ENCODE measurements at places on chromosomes 5 and 9. TPM values are rescaled to one million over a fixed set of nuclear protein-coding genes. Genes with fewer than 3 reads are reported as not detected.

PCDHB11 gene
- 1.8 TPM for total RNA-seq

DNA sequence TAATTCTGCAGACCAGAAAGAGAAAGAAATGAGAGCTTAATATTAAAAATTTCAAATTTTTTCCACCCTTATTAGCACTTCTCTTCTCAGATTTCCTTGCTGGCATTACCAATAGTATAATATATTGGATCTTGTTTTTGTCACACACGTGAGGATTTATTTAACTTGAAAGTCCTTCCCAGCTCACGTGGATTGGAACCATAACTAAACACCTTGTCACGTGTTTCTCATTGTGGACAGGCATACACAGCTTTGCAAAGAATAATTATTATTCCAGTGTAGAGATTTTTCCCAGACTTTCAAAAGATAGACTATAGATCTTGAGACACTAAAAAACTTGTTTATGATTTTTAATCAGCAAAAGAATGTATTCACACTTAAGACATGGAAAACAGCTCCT lies 123.8 kb upstream of the LPAR1 start:
- DNase-seq = no peak

DNA sequence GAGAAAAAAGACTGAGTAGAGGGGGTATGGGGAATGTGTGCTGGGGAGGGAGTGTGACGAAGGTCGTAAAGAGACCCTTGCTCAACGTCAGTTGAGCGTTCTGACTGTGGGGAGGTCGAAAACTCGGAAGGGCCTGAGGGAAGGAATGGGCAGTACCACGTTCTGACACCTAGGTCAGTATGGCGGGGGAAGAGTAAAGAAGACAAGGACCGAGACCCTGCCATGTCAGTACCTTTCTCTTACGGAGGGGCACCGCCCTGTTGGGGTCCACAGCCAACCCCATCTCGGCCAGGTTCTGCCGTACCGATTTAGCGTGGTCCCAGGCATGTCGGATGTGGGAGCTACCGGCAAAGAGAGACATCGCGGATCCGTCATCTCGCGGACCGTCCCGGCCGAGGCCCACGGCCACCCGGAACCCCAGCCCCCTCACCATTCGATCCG lies 375 bp downstream of the NOP16 start:
- DNase-seq = no peak

DNA sequence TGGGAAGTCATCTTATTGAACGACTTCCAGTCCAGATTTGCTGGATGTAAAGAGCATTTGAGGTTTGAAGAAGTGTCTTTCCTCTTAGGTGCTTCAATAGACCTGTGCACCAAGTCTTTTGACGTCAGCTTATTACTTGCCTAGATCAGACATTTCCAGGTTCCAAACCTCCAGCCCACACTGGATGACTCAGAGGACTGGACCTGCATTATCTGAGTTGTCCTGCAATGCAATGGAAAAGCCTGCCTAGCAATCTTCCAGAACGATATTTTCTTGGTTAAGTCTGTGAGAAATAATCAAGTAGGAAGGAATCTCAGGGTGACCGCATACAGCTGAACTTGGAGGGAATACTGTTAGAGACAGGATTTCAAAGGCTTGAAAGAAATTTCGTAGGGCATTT lies 147.2 kb upstream of the MOCS2 start:
- DNase-seq = no peak

DNA sequence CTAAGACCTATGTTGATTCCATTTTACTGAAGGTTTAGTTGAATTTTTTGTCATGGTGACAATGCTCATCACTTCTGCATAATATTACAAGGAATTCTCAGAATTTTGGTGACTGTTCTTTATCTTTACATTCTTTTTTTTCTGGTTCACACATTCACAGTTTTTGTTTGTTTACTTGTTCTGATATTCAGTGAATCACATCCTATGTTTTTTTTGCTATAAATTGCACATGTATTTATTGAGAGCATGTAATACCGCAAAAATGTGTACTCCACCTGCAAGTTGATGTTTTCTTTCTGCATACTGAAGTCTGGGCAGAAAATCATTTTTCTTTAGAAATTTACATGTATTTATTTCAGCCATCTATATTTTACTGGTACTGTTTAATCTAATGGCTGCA lies 261.9 kb upstream of the CDH10 start:
- no peak for DNase-seq

GRCh38 chr5:139171779-139172404 lies 26.3 kb downstream of the SIL1 start:
- no peak for DNase-seq

DNA sequence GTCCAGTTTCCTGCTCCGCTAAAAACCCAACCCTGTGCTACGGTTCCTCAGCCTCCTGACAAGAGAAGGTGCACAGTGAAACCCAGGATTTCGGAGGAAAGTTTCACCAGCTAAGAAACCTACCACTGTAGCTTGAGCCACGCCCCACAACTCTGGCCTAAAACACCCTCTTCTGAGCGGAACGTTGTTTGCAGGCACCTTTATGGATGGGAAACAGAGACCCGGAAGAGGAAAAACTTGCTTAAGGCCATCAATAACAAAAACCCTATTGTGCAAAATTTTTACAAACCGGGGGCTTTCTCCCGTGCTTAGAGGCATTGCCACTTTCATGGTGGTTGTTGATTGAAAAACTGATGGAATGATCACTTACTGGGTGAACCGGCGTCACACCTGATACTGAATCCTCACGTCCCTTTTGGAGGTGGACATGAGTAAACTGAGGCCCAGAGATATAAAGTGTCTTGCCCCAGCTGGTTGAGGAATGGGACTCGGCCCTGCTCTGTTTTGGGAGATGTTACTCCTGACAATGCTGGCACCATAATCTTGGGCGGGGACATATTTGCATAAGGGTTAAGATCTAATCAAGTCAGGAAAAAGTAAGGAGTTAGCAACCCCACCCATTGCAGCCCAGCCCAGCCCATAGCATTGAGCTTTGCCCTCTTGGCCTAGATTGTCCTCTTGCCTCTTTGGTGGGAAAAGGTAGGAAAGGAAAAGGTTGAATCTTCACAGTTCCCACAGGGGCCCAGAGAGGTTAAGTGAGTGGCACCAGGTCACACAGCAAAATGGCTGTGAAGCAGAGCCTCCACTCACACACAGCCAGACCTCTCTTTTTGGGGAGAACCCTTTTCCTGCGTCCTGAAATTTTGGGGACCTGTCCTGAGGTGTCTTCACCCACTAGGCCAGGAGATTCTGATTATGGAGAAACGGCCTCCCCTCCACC lies 23.2 kb upstream of the PTGS1 start:
- no peak for DNase-seq

GRCh38 chr5:103445426-103446035 lies 117.1 kb downstream of the NUDT12 start:
- no peak for DNase-seq

- no peak for DNase-seq
Measured at GRCh38 chr9:112334432-112334841, 1.0 kb upstream of the PTBP3 start.

- DNase-seq = no peak
Measured at GRCh38 chr5:72659726-72660125, 152.5 kb upstream of the ZNF366 start.

DNA sequence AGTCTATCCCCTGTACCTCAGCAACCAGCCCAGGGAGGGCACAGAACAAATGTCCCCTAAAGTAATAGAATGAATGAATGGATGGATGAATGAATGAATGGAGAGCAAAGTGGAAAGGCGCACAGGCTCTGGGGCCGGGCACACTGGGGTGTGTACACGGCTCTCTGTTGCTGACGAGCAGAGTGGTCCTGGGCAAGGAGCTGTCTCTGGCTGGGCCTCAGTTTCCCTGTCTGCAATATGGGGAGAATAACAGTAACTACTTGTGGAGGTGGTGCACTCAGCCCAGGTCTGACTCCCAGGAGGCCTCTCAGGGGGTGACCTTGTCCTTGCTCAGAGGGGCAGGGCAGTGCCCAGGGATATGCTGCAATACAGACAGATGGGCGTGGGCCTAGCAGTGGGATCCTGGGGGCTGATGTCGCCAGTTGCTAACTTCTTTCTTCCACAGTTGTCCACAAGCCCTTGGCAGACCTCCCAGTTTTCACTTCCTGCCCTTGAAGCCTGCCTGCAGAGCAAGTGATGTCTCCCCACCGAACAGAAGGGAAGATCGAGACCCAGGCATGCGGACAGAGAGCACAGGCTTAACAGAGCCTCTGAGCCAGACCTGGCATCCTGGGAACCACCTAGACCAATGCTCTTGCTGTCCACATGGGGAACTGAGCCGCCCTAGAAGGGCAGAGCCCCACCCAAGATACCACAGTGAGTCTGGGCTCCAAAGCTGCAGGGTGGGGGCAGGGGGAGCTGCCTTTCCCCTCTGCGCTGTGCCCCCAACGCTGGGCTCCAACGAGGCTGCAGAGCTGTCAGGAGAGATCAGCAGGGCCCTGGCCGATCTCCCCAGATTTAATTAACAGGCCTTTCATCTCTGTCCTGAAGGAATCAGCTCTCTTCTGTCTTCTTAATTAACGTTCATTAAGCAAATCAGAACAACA lies 13.6 kb upstream of the LAMC3 start:
- DNase-seq = no peak
